Stimulated activated CD8-positive, alpha-beta memory T cell treated with anti-CD3 and anti-CD28 coated beads, Interleukin-4, amount 100 ng/mL, for 1 hour (primary cell): ENCODE measurements at places on chromosomes 4 and X.

DNA sequence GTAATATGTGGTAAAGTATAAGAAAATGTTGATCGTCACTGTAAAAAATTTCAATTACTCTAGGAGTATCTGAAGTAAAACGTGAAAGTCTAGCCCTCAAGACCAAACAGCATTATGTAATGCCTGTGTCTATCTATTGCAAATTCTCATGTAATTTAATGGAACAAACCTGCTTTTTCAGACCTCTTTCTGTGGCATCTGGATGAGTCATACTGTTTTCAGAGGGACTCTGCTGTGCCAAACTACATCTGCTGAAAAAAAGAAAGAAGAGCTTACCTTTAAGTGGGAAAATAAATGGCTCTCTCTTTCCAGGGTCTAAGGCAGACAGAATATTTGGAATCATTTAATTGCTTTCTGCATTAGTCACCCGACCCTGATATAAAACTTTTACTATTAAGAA lies 89.8 kb upstream of the ARMCX2 start:
- DNase-seq: no peak

DNA sequence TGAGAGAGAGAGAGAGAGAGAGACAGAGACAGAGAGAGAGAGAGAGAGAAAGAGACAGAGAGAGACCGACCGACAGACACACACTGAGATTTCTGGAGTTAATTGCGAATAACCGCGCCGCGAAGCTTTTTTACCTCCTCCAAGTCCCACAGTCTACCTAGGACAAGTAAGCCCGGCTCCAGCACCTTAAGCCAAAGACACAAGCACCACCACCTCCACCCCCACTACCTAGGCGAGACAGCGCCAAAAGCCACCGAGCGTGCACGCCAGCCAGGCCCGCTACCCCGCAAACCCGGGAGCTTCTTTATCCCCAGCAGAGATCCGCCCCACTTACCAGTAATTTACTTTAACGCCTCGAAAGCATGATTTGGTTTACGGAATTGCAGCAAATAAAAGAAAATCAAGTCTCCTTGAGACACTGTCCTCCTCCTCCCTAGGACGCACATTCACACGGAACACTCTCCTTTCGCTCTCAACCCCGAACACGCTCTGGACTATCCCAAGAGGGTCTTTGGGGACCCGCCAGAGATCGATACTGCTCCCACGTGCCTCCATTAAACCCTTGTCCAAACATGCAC lies 649.6 kb upstream of the DIPK2B start:
- no peak for DNase-seq

DNA sequence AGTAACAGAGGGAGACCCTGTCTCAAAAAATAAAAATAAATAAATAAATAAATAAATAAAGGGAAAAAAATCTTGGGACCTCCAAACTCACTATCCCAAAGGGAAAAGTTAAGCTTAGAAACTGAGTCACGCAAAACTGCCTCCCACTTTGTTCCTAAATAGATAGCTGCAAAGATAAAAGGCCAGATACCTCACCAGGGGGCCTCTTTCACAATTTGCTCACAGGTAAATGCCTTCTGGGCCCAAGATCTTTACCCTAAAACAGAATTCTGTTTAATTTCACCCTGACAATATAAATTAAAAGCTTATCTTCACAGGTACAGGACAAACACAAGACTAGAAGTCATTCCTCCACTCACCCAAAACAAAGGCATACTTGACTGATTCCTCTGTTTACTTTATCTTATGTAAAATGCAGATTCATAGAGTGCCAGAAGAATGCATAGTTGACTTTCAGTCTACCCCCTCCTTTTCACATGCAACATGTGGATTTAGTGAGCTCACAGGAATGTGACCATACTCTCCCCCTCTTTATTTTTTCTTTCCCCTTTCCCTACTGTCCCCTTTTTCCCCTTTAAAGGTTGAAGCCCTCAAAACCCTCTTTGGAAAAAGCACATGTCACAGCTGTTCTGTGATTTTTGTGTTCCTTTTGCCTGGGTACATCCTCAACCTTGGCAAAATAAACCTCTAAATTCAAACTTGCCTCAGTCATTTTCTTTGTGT lies 23.4 kb downstream of the ELF2 start:
- DNase-seq: no peak

GRCh38 chrX:153342762-153343558 lies 9.0 kb downstream of the ZNF275 start:
- DNase-seq: no peak

DNA sequence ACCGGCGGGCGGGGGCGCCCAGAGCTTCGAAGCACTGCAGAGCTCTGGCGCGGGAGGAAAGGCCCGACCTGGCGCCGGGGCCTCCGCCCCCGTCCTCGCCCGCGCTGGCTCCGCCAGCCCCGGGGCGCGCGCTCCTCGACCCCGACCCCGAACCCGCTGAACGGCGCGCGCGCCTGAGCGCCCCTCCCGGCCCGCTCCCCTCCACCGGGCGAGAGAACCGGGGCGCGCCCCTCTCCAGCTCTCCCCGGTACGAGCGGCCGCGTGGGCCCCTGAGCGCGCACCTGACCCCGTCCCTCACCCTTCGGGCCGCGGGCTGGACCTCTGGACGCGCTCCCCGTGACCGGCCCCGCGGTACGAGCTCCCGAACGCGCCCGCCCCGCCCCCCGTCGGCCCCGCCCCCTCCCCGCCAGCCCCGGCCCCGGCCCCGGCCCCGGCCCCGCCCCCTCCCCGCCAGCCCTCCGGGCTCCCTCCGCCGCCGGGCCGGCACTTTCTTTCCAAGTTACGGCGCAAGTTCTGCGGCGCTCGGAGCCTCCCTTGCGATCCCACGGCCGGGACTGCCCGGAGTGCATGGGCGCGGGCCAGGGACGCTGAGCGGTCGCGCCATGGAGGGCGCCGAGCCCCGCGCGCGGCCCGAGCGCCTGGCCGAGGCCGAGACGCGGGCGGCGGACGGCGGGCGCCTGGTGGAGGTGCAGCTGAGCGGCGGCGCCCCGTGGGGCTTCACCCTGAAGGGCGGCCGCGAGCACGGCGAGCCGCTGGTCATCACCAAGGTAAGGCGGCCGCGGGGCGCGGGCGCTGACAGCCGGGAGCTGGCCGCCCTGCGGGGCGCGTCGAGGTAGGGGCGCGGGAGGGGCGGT lies at the start of gene SHROOM2:
SHROOM2 (plus strand) TSS at position 486 of the 854 bp plus-strand sequence; CDS start at position 603, 117 bp downstream.
- no peak for DNase-seq

DNA sequence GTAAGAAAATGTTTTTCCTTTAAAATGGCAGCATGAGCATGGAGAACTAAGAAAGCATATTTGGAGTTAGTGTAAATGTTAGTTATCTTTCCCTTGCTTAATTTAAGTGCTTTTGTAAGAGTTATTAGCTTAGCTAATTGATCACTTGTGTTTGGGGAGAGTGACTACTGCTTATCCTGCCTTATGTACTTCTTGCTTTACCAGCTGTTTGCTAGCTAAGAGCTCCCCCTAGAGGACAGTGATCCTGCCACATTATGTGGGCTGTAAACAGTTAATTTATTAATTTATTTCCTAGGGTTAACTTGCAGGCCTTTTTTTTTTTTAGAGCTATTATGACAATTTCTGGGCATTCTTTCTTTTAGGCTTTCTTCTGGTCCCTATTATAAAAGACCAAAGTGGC lies 435.8 kb downstream of the MAGEB5 start:
- DNase-seq: no peak

GRCh38 chr4:95798003-95798402 lies 41.9 kb upstream of the PDHA2 start:
- DNase-seq: no peak

- DNase-seq: no peak
These were observed 25.2 kb downstream of the MANBA start for GRCh38 chr4:102735582-102735981.

- DNase-seq: no peak
These were observed 214.7 kb downstream of the CBR4 start for GRCh38 chr4:168795346-168795745.

DNA sequence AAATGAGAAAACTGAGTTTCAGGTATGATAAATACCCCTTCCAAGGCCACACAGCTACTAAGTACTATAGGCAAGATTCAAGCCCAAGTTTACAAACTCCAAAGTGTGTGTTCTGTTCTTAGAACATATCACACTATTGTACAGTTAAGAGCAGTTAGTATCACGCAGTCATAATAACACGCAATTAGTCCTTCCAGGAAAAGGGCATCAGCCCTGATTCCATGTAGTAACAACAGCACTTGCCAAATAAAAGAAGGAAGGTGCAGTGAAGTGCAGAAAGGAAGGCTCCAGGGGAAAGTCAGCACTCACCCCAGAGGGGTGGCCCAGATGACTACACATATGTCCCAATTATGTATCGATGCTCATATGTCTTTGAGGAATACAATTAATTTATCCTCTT lies 4.4 kb downstream of the TASL start:
- no peak for DNase-seq

- DNase-seq: no peak
These were observed 30.4 kb downstream of the ELF4 start for GRCh38 chrX:130079824-130080406.

- DNase-seq: no peak
These were observed 41.3 kb downstream of the DOCK11 start for GRCh38 chrX:118536687-118537461.

DNA sequence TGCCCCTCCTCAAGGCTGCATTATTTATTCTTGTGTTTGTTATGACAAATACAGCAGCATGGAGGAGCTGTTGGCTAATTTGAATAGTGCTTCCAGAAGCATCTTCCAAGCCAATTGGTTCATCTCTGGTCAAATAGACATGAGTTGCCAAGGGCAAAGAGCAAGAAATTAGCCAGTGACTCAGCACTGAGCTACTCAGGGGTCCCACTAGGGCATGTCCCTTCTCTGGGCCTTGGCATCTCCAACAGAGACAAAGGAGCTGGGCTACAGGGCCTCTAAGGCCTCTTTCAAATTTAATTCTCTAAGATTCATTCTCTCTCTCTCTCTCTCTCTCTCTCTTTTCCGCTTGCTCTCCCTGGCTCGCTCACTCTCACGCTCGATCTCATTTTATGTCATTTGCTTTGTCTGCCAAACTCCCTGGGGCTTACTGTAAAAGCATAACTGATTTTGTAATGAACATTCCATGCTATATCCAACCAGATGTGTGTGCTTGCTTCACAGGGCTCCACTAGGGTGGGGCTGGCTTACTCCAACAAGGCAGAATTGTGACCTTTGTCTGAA lies 86.7 kb upstream of the MAGEA4 start:
- no peak for DNase-seq

DNA sequence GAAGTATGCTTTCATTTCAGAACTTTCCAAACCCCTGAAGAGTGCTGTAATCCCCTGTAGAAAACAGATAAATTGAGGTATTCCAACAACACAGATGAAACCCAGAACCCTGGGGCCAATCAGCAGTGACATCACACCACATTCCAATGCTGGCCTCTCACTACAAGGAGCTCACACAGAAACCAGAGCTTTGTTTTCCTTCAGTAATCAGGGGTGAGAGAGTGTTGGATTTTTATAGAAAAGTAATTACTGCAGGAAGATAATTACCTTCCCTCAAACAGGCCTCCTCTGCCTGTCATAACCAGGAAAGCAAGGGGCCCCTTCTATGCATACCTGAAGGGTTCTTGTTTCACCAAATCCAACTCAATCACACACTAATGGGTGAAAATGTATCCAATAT lies 246.2 kb downstream of the SCFD2 start:
- no peak for DNase-seq

DNA sequence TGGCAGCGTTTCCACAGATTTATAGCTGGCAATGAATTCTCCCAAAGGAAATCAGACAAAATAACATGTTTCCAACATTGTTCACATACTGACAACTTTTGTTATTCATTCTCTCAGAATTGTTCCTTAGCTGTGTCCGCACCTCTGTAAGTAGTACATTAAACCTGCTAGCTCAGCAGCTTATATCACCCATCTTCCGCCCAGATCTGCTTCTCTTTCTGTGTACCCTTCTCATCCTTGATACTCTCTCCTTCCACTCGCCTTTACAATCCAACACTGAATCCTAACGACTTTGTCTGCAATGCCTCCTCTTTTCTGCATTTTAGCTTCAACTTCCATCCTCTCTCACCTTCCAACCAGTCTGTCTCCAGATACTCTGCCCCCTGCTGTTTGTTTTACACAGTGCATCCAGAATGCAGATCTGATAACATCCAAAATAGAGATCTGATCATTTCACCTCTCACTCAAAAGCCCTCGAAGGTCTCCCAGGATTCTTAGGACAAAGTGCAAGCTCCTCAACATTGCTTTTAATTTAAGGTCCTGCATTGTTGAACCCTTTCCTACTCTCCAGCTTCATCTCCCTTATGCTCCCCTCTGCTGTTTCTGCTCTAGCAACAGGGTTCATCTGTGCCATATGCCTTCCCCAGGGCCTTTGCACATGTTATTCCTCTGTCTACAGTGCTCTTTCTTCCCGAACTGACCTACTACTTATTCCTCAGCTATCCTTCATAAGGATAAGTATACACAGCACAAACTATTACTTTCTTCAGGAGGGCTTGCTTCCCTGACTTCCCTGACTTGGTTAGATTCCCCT lies 67.3 kb upstream of the VBP1 start:
- DNase-seq: no peak

GRCh38 chr4:83552924-83553323 lies 17.0 kb downstream of the GPAT3 start:
- no peak for DNase-seq

GRCh38 chrX:87626996-87627395 lies 109.4 kb downstream of the KLHL4 start:
- DNase-seq: no peak

DNA sequence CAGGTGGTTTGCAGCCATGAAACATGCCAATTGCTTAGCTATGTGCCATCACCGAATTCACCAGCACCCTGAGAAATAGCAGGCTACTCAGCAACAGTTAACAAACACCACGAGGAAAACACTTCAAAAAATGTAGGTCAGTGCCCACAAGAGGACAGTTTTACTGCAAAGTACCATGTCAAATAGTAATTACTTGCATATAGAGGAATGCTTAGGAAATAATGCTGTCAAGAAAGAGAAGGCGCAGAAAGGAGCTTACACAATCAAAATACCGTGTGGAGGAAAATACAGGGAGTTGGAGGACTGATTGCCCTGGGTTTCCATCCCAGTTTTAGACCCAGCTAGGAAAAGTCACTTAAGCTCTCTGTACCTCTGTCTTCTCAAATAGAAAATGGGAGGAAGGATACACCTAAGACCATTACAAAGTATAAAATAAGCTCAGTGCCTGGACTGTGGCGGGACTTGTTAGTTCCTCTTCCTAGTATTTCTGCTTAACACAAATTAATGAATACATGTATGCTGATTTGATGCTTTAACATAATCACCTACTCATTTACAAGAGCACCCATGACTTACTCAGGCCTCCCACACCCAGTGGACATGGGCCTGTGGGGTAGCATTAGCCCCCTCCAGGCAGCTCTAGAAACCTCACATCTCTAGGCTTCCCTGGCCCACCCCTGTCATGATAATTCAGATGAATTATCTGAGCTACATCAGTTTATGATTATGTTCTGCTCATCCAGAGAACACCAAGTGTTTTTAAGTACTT lies 44.5 kb upstream of the IL21 start:
- no peak for DNase-seq

- no peak for DNase-seq
These were observed 11.3 kb upstream of the SLC9A7 start for GRCh38 chrX:46770000-46770816.
